ELF-1 (cell line): ENCODE measurements at places on chromosomes 4 and X.

DNA sequence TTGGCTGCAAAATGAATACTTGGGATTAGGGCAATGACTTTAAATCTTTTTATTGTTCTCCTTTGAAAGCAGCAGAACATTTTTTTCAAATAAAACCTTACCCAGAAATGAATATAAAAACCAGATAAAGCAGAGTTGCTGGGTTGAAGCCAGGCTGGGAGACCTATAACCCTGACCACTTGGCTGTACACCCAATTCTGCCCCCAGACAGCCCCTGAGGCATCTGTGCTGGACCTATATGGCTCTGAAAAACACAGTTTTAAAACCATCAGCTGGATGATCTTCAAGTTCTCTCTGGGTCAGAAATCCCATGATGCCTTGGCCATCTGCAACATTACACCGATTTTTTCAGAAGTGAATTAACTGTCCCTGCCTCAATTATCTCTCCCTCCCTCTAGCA is 23.7 kb upstream of the GLRA2 start:
- DNase-seq, result no peak

DNA sequence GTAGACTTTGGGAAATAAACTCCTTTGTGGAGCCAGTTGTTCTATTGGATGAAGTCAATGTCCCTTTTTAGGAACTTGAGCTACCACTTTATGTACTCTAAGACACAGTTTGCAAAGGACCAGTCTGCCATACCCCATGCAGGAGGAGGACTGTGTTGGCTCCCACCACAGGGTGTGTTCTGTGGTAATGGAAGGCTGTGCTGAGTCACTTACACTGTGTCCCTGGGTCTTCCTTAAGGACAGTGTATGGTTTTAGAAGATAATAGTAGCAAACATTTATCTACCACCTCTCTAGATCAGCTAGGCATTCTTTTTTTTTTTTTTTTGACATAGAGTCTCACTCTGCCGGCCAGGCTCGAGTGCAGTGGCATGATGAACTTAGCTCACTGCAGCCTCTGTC is 184.0 kb upstream of the PGRMC2 start:
- DNase-seq, result no peak

GRCh38 chrX:125826774-125827451 is 339.2 kb downstream of the DCAF12L2 start:
- no peak for DNase-seq

DNA sequence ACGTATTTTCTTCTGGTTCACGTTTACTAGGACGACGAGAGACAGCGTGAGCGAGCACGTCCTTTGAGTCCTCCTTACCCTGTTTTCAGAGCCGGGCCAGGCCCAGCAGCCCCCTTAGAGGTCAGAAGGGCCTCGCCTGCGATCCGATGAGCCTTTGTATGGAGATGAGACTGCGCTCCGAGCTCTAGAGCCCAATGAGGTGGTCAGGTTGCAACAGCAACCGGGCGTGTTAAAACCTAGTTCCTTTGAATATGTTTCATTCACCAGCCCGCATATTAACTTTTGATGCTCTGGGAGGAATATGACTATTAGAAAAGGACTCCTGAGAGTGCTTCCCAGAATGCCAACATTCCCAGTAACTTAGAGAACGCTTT is 55.6 kb upstream of the TADA2B start:
- peak; percentile 67 for DNase-seq

DNA sequence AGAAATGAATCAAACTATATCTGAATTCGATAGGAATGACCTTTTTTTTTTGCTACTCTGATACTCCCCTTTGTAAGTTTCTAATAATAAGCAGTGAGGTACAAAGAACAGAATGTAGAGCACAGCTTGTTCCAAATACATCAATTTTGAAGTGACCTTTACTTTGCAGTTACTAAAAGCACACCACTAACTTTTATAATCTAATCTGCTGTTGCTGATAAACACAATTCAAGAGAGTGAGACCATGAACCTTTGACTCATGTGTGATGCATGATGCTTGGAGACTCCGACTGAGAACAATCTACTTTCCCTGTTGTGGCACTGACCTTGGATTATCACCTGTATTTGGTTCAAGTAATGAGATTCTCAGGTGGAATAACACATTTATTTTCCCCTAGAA is 91.6 kb upstream of the GNPDA2 start:
- DNase-seq, result no peak

- DNase-seq, result no peak
These were observed 11.3 kb upstream of the SPCS3 start for GRCh38 chr4:176308441-176308840.

DNA sequence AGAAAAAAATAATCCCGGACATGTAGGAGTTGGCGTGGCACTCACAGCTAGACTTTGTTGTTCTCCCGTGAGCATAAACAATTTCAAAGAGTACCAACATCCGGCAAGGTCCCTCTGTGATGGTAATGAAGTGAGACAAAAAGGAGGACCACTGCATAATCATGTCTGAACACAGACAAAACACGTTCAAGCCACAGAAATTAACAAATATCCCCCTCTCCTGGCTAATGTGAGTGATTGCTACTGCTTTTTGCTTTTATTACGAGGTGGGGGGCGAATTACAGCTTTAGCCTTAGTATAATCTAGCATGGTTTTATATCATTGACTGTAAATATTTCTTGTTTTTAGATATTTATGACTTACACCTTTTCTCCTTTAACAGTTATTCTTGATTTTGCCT is 118.5 kb downstream of the PLS3 start:
- no peak for DNase-seq

DNA sequence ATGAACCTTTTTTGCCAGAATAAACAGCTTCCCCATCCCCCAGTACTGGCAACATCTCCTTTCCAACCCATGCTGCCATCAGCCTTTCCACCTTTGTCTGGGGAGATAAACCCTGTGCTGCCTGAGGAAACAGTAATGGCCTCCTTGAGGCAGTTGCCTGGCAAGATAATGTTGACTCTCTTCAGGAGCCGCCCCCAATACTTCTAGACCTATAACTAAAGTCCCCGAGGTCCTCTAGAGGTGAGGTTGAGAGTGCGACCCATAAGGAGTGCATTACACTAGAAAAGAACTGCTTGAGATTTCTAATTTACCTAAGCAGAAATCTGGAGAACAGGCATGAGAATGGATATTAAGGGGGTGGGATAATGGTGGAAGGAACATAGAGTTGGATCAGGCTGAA is 963.2 kb upstream of the PCDH7 start:
- no peak for DNase-seq

DNA sequence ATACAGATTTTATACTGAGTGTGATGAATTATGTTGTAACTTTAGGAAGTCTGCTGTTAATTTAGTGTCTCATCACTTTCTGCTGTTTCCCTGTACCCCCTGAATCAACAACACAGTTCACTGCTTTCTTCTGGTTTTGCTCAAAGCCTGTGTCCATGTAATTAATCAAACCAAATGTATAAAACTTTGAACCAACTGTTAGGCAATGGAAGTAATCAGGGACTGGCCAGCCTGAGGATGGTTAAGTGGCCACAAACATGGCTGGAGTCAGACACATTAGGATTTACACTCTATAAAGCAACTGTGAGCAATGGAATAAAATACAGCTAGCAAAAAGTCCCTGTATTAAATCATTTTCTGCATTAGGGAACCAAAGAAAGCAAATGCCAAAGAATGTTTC is 42.6 kb downstream of the CXCL1 start:
- no peak for DNase-seq

GRCh38 chrX:56764153-56764974 is 35.3 kb downstream of the NBDY start:
- DNase-seq, result peak; percentile 87

- no peak for DNase-seq
These were observed 928.7 kb upstream of the PRKX start for GRCh38 chrX:4642114-4642513.

DNA sequence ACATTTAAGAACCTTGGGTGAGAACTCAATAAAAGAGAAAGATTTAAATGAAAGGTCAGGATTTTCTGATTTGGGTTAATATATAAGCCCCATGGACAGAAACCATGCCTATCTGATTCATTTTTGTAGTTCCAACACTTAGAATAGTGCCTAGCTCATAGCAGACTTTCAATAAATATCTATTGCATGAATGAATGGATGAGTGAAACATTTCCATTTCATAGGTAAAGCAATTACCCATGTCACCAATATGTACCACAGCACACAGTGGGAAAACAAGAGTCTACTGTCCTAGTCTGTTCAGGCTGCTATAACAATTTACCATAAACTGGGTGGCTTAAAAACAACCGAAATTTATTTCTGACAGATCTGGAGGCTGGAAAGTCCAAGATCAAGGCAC is 63.9 kb upstream of the PTPN13 start:
- DNase-seq, result no peak

GRCh38 chr4:176044589-176044951 is 21.1 kb upstream of the WDR17 start:
- DNase-seq, result no peak

- peak; percentile 95 for DNase-seq
These were observed 8.1 kb downstream of the RTL5 start for GRCh38 chrX:72123471-72124185.

- no peak for DNase-seq
These were observed 28.6 kb downstream of the RNF175 start for GRCh38 chr4:153731239-153731638.
